ENCODE measurements at places on chromosomes 16 and 17.

DNA sequence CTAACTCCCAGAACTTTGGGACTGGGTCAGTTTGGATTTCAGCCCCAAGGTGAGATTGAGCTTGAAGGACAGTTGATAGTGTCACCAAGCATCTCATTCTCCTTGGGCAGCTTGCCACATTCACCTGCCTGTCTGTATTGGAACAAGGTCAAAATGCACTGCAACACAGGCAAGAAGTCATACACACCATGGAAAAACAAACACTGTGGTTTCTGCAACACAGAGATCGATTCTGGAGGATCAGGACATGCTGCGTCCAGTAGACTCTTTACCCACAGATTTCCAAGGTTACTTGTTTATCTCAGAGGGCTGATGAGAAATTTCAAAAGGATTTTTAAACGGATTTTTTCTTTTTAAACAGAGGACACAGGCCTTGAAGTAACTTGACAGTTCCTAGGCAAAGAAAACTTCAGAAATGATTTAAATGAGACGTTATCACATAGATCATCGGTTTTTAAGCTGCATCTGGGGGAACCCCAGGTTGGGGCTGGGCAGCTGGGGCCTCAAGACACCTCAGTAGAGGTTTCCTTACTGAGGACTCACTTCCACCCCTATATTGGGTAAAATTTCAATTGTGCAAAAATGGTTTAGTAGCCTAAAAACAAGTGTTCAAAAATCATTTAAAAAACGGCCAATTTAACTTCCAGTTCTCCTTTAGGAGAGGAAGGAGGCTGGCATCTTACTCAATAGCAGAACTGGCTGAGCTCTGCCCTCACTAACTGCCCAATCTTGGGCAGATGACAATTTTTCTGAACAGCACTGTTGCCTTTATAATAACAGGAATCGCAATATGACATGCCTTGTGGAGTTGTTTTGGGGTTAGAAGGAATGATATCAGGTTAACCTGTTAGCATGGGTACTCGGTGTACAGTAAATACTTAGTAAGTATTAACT lies 299.3 kb downstream of the XYLT1 start:
- DNase-seq = no peak

DNA sequence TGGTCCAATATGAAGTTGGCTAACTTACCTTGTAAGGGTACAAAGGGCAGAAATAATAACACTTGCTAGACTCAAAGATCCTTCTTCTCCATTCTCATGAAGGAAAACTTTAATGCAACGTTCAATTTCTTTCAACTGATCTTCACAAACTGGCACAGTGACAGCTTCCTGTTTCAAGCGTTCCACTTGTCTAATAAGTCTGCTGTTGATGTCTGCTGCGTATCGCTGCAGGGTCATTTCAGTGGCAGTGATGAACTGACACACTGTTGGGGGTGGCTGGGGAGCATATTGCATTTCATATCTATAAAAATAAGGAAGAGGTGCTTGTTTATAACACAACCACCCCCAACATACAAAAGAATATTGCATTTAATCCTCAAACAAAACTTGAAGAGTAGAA lies 33.5 kb upstream of the ARL6IP1 start:
- DNase-seq = no peak

DNA sequence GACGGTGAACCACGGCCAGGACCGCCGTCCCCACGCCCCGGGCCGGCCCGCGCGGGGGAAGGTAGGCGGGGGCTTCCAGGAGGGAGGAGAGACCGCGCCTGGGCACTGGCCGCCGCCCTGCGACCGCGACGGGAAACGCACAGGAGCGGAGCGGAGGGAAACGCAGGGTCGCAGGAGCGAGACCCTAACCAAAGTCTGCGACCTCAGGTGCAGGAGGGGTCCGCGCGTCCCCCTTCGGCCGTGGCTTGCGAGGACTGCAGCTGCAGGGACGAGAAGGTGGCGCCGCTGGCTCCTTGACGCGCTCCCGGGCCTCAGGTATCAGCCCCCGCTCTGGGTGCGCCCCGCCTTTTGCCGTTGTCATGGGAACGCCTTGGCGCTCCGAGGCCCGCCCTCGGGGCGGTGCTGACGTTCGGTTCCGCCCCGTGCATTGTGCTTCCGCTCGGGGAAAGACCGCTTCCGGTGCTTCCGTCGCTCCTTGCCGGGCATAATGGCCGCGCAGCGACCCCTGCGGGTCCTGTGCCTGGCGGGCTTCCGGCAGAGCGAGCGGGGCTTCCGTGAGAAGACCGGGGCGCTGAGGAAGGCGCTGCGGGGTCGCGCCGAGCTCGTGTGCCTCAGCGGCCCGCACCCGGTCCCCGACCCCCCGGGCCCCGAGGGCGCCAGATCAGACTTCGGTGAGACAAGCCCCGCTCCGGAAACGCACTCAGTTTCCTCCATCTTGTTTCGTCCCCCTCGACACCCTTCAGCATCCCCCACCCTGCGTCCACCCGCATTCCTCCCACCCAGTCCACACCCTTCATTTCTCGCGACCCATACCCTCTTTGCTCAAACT lies at the start of gene OVCA2:
Gene OVCA2 (plus strand): TSS at position 462 of the 829 bp plus-strand sequence. CDS start 26 bp downstream, at position 488.
- peak; percentile 95 for DNase-seq

DNA sequence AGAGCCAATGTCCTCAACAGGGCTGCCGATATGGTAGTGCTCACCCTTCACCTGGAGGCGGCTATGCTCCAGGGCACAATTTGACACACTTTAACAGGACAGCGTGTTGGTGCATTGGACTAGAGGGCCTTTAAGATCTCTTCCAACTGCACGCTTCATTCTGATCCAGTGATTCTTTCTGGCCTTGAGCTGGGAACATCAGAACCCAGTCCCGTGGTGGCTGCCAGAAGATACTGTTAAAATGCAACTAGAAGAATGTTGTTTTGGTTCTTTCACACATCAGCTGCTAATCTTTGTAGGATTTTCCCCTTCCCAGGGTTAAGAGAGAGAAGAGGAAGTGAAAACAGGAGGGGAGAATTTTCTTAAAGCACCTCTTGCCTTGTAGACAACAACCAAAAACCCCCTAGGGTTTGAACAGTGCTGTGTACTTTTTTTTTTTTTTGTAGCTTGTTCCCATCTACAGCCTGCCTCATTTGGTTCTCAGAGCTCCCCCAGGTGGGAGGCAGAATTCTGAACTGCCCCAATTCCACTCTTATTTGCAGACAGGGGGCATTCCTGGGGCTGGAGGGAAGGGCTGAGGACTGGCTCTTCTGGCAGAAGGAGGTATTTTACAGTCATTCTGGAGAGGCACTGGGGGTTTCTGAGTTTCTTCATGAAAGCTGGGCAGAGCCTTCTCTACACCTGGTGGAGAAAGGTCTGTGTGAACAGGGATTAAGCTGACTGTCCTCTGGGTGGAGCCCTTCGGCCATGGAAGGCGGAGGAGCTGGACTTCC lies 32.4 kb downstream of the SMARCE1 start:
- peak; percentile 23 for DNase-seq

DNA sequence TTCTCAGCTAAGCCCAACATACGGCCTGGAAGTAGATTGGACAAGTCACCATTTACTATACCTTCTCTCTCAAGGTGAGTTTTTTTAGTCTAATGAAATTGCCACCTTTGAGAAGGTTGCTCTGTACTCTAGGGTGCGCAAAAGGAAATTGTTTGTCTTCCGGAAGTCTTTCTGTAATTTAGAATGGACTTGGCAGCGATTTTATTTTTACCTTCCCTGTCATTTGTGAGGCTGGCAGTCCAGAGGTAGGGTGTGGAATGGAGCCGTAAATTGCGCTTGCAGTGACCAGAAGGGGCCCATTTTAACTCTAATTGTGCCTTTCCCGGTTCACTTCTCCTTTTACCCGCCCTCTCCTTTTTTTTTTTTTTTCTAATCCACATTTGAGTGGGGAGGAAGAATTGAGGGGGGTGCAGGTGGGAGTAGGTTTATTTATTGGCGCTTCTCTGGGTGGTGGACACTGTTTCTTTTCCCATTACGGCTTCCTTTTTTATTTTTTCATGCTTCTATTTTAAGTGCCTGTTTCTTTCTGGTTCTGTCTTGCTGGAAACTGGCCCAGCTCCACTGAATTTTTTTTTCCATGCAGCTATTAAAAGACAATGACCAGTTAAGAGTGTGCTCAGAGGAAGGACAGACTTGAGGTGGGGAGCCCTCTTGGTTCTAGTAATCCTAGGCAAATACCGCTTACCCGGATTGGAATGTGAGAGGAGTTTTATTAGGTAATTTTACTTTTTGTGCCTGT lies 89.7 kb upstream of the CLEC18A start:
- peak; percentile 90 for DNase-seq

- DNase-seq = peak; percentile 42
These were observed 294.1 kb downstream of the BCAS3 start for GRCh38 chr17:60971515-60972369.

- no peak for DNase-seq
These were observed 5.0 kb upstream of the LASP1 start for GRCh38 chr17:38864636-38865398.

- DNase-seq = no peak
These were observed 3.0 kb downstream of the TBKBP1 start for GRCh38 chr17:47696717-47697642.

GRCh38 chr17:19579867-19580565 lies 46.4 kb downstream of the SLC47A1 start:
- DNase-seq = peak; percentile 57

- DNase-seq = no peak
These were observed 40.2 kb downstream of the TSC2 start for GRCh38 chr16:2087748-2088631.
